ENCODE measurements at places on chromosomes 12 and 14.

DNA sequence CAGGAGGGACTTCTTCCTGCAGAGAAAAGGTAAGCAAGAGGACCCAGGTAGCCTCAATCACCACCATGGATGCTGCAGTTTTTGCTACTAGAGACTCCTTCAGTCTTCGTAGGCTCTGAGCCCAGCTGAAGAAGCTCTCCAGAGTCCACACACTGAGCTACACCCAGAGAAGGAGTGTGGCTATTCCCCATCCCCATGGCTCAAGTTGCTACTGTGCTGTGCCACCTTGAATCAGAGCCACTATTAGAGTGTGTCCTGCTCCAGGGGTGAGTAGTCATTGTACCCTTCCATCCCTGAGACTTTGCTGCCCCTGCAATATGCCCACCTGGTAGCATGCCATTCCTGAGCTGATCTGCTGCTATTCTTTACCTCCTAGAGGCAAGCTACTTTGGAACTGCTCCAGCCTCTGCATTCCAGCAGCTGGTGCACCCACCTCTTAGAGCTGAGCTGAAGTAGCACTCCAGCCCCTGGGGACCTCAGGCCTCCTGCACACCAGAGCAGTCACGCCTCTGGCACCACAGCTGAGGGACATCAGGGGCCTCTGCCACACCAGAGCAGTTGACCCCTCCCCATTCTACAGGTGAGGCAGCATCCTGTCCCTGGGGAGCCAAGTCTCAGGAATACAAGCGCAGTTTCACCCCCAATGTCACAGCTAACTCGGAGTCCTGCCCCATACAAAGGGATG is 213.0 kb downstream of the TRHDE start:
- DNase-seq = no peak

DNA sequence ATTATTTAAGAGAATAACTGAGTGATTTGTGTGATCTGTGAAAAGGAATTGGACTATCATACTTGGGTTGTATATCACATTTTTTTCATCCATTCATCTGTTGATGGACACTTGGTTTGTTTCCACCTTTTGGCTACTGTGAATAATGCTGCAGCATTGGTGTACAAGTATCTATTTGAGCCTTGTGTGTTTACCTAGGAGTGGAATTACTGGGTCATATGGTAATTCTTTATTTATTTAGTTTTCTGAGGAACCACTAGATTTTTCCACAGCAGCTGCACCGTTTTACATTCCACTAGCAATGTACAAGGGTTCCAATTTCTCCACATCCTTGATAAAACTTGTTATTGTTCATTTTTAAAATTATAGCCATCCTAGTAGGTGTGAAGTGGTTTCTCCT is 56.1 kb downstream of the APAF1 start:
- no peak for DNase-seq

- DNase-seq = no peak
Observed at GRCh38 chr12:125243811-125244210, 178.6 kb downstream of the AACS start.

- no peak for DNase-seq
Observed at GRCh38 chr12:47891356-47891755, 13.4 kb downstream of the VDR start.

DNA sequence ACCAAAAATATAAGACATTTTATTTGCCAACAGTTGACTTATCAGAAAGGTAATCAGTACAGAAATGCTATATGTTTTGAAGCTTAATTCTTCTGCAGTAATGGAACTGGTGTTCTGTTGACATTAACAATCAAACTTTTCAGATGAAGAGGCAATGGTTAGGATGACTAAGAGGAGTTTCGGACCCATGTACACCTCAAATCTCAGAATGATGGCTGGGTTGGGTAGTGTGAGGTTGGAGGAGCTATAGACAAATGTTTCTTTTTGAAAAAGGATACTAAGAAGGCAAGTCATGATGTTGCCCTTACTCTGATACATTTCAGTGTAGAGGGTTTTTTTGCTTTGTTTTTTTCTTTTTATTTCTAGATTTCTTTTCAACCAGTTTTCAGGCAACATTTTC is 66.9 kb downstream of the KNTC1 start:
- no peak for DNase-seq

GRCh38 chr14:99441918-99442317 is 38.7 kb downstream of the SETD3 start:
- no peak for DNase-seq

DNA sequence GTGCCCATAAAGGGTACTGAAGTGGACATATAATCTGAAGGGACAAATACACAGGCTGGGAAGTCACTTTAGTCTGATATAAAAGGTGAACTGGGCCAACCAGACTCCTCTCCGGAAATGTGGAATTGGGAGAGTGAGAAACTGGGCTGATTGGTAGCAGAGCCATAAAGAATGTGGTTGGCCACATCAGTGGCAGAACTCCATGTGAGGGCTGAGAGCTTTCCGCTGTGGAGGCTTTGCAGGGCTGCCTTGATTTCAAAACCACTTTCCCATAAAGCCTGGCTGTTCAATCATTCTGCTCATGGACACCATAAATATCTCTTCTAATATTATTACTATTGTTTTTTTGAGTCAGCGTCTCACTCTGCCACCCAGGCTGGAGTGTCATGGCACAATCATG is 220.3 kb downstream of the MON2 start:
- no peak for DNase-seq

GRCh38 chr14:59126714-59127436 is 61.6 kb upstream of the DAAM1 start:
- no peak for DNase-seq

- DNase-seq = no peak
Observed at GRCh38 chr14:100881211-100882025, 22.1 kb downstream of the RTL1 start.

DNA sequence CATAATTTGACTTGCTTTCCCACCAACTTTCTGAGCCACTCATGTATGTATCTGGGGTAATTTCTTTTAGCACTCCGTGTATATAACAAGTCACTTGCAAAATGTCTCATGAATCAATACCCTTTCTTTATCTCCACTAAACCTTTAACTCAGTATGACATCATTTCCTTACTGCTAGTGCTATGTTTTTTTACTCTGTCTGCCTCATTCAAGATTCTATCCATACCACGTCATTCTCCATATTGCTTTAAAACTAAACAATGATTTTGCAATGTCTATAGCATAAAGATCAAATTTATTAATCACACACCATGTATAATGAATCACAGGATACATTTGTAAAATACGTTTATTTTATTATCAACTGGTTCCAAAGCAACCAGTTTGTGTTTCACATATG is 178.2 kb downstream of the PIK3C2G start:
- no peak for DNase-seq

- DNase-seq = no peak
Observed at GRCh38 chr12:65953631-65954030, 129.3 kb downstream of the HMGA2 start.

- DNase-seq = no peak
Observed at GRCh38 chr14:95998656-95999055, 40.5 kb upstream of the C14orf132 start.

DNA sequence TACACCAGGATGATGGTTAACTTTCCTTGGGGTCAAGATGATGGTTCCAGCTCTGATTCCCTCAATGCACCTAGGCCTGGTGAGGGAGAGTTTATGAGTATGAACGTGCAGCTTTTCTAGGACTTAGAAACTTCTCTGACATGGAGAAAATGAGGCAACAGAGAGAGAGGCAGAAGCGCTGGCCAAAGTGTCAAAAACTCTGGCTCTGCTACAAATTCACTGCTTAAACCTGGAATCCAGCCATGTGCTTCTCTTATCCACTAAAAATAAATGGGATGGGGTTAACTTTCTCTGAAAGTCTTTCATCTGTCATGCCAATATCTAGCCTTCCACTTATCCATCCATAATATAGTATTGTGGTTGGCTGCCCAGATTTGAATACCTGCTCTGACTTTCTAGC is 568.7 kb downstream of the MED13L start:
- DNase-seq = no peak

GRCh38 chr12:65827827-65828231 is 3.5 kb downstream of the HMGA2 start:
- no peak for DNase-seq

GRCh38 chr14:21680072-21680471 is 6.5 kb upstream of the OR4E1 start:
- no peak for DNase-seq

GRCh38 chr14:63692310-63693020 is 35.4 kb downstream of the SGPP1 start:
- no peak for DNase-seq

DNA sequence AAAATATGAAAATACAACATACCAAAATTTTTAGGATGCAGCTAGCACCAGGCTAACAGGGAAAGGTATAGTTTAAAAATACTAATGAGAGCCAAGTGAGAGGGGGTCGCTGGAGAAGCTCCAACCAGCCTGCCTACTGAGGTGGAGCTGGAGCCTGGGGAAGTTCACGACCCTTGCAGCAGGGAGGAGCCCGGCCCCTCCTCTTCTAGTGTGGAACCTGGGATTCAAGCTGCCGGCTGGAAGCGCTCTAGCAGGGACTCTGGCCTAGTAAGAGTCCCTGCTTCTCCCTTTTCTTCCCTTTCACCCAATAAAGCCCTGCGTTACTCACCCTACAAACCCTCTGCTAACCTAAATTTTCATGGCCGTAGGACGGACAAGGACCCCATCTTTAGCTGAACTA is 5.0 kb upstream of the KCNK13 start:
- DNase-seq = no peak

- no peak for DNase-seq
Observed at GRCh38 chr14:103728721-103729120, 13.1 kb downstream of the ZFYVE21 start.

- no peak for DNase-seq
Observed at GRCh38 chr12:88914967-88915366, 334.7 kb upstream of the KITLG start.

DNA sequence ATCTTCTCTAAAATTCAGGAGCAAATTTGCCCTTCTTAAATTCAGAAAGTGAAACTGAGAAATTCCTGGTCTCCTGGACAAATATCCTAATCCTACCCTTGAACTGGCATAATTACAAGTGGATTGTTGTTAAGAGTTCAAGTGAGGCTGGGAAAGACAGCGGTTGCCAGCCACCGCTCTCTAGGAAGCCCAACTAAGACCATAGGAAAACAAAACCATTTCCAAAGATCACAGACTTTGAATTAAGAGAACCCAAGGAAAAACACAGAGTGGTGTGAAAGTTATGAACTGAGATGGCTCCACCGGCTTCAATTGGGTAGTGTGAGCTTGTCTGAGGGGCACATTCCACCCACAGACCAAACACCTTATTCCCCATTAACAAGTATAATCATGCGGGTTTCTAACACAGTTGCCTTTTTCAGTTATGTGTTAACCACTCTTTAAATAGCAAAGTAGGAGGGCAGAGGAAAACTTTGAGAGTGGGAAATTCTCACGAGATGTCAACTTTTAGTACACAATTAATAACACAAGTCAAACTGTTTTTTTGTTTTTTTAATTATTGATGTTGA is 1628.8 kb upstream of the SEL1L start:
- DNase-seq = no peak

DNA sequence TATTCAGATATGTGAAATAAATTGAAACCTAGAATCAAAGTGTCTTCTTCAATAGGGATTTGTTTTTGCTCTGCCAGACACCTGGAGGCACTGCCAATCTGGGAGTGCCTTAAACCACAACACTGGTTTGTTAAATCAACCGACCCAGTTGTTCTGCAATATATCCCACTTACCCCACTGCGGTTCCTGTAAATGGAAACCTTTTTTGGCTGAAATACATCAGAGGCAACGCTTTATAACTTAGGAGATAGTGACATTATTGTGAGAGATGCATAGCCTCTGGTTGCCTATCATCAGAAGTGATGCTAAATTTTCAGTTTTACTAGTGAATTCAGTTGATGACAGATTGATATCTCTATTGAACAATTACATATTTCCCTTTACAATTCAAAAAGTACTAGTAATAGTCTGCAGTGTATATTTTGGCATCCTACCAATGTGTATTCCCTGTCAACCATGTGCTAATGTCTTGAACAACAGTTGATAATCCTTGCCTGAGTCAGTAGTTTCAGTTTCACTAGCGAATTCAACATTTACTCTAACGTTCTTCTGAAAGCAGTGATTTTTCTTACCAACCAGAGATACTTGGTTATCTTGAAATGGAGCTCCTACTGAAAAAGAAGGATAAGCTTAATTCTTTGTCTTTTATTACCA is 30.5 kb downstream of the PPP2R5C start:
- DNase-seq = no peak

DNA sequence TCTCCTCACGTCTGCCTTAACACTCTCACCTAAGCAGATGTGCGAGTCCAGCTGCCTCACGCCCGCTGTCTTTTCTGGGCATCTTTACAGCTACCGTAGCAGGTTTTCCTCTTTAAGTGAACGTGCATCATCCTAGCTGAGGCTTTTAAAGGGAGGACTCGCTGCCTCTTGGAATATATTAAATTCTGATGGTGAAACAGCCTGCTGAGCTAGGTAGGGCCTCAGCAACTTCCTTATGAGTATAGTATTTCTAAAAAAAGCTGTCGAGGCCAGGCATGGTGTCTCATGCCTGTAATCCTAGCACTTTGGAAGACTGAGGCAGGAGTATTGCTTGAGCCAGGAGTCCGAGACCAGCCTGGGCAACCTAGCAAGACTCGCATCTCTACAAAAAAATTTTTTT is 32.2 kb downstream of the TESC start:
- DNase-seq = no peak

DNA sequence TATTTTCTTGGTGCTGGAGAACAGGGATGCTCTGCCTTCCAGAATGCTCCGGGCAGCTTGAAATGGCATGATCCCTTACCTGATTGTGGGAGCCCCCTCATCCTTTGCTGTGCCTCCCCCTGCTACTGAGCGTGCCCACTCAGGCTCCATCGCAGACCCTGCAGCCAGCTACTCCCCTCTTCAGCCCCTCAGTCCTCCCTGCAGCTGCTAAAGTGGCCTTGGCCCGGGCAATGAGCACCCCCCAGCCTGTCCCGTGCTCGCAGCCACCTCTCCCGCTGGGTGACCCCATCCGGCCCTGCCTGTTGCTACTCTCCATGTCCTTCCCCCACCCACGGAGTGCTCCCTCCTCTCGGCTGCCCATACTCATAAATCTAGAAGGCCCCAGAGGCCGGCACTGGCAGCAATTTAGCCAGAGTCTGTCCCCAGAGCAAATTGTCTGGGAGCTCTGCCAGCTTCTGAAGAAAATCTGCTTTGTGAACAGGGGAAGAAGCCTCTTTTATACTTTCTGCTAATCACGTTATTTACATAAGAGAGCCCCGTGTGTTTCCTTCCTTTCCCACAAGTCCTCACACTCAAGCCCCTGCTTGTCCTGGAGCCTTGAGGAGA is 143.7 kb upstream of the FRMD6 start:
- DNase-seq = no peak

- no peak for DNase-seq
Observed at GRCh38 chr14:63229330-63230059, 25.3 kb downstream of the RHOJ start.

DNA sequence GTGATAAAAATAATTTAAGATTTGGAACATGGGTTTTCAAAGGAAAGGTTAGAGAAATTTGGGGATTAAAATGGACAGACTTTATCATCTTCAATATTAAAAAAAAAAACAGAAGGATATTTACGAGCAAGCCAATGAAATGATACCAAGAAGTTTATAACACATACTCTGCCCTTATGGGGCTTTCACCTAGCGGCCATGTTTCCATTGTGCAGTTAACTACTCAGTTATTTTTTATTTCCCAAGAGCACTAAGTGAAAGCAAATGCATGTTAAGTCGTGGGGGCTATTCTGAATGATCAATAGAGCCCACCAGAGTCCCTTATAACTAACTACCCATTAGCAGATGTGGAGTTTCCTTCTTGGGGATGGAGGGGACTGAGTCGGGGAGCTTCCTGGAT is 53.9 kb downstream of the ETV6 start:
- no peak for DNase-seq

GRCh38 chr14:67473290-67474082 is 15.0 kb downstream of the TMEM229B start:
- no peak for DNase-seq

Measured in stimulated activated naive CD8-positive, alpha-beta T cell treated with anti-CD3 and anti-CD28 coated beads, Interleukin-15, amount 100 ng/mL, for 72 hours (primary cell).